ENCODE measurements at places on chromosomes 4 and X.

- DNase-seq, result no peak
Measured at GRCh38 chrX:49191574-49192011, 5.4 kb upstream of the PRICKLE3 start.

DNA sequence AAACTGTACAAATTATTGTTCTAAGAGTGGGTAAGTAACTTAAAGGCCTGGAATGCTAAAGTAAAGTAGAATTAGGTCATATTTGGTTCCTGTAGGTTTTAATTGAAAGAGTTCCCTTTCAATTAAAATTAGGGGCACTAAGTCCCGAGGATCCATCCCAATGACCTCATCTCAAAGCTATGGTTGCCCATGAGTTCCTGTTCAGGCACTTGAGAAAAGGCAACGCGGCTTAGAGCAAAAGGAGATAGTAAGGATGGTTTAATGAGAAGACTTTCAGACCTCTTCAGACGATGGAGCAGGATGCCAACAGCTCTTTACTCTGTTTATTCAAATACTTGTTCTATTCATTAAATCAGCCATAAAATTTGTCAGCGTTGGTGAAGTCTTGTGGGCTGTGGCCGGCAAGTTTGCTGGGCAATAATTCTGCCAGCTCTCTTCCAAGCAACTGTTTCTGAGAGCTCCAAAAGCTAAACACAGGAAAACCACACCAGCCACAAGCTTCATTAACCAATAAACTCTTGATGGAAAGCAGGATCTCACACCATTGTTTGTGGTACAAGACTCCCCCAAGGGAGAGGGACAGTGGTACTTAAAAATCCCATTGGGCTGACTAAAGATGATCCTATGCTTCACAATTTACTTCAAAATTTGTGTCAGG, 167.4 kb downstream of the COL4A6 start:
- no peak for DNase-seq

GRCh38 chr4:169976951-169977350, 49.2 kb downstream of the MFAP3L start:
- DNase-seq, result no peak

GRCh38 chr4:37821953-37822605, 4.4 kb upstream of the PGM2 start:
- no peak for DNase-seq

- no peak for DNase-seq
Measured at GRCh38 chr4:146472404-146472803, 49.3 kb downstream of the SLC10A7 start.

GRCh38 chr4:93414041-93414550, 414.5 kb upstream of the ATOH1 start:
- DNase-seq, result no peak

DNA sequence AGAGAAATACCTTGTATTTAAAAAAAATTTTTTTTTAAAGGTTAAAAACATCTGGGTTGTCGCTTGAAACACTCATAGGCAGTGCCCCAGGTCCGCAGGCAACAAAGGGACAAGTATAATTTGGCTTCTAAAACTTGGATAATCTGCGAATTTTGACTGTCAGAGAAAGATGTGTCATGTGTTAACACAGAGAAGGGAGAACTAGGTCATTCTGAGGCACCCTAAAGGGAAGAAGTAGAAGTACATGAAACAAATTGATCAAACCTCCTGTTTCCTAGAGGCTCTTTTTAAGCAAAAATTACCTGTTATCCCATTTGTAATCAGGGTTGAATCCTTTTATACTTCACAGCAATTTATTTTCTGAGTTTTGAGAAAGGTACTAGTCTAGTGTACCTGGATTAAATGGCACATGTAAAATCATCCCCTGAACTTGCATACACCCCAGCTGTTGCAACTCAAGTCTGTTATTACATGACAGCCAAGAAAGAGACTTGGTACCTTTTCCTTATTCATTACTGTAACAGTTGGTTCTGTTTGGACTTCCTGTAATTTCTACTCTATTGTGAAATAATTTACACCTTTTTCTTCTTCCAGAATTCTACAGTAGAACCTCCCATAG, 1.7 kb downstream of the SRD5A3 start:
- DNase-seq, result no peak

DNA sequence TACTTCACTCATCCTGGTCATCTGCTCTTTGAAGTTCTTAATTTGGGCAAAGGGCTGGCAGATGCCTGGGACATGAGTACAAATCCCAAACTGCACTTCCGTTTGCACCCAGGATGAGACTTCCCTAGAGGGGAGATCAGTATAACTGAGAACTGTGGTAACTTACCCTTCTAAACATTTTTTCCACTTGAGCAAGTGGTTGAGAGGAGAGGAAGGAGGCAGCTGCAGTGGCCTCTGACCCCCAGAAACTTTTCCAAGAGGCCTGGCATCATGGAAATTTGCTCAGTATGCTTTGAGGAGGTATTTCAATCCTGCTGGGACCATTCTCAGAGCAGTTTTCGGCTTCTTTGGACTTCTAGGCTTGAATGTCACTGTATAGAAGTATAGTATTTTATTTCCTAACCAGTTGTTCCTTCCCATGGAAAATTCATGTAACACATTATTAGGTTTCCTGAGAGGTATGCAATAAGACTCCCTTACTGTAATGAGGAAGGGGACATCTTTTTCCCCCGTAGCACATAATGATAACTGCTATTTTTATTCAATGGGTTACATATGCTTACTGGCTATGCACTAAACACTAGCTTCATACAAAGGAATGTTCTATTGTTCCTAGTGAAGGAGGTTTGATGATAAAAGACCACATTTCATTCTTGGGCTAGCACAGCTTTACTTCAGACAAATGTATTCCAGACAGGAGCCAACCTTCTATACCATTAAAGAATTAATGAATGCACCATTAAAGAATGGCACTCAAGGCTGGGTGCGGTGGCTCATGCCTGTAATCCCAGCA, 129.3 kb downstream of the SHROOM3 start:
- DNase-seq, result no peak

DNA sequence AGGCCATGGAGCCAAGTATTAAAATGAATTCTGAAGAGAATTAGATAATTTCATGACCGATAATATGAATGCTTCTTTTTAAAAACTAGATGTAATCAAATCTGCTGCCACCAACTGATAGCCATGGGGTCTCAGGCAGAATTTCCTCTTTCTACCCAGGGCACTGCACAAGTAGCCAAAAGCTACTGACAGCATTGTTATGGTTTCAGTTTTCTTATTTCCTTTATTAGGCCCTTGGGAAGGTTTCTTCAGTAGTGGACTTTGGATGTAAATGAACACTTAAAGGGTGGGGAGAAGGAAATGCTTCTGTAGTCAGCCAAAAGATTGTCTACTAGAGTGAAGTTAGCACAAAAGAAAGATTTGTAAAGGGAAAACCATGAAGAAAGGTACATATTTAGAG, 686.0 kb downstream of the ADGRL3 start:
- no peak for DNase-seq

DNA sequence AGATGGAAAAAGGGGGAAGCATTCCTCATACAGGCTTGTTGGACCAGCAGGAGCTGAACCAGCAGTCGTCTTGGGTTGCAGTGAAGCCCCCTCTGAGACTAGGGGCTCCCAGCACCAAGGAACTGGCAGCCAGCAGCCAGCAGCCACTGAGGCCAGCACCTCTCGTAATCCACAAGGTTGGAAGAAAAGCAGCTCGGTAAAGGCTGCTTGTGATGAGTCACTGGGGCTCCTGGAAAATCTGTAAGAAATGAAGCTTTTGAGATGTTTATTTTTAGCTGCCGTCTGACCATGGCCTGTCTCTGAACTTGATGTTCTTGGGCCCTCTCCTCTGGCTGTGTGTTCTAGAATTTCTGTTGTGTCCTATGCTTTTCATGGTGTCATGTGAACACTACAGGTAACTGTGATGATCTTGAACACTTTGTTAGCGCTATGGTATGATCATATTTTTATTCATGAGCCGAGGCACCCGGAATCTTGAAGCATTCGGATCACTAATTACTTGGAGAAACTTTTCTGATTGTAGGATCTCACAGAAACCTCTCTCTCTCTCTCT, 18.6 kb downstream of the CLCN4 start:
- DNase-seq, result no peak

- no peak for DNase-seq
Measured at GRCh38 chrX:17750436-17750835, 13.1 kb downstream of the SCML1 start.

GRCh38 chrX:20267931-20268701, 1.4 kb upstream of the RPS6KA3 start:
- DNase-seq, result peak; percentile 3

DNA sequence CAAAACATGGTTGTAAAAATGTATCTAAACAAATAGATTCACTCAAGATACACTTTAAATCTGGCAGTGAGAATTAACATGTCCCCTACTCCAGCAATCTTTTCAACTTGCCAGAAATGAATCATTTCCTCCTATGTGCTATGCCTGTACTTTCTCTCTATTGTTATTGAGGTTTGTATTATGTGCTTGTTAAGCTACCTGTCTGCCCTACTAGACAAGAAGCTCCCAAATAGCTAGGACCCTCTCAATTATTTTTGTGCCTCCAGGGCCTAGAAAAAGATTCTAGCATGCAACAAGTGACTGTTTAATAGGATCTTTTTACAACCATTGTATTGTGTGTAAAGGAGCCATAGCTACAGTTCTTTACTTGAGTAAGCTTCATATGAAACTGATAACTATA, 3.5 kb upstream of the SAP30 start:
- no peak for DNase-seq

DNA sequence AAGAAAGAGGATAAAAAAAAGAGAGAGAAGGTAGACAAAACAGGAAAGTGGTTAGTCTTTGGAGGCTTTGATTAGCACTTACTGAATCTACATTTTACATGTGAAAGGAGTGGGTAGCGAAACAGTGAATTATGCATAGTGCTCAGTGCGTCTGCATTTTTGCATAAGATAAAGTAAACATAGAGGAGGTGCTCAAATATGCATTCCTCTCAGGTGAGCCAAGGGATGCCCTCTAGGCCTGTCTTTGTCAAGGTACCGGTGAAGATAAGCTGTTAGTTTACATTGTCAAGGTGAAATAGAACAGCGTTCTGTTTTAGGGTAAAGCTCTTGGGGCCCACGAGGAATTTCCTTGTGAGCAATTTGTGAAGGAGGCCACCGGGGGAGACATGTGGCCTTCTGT, 260.6 kb downstream of the TRIML1 start:
- no peak for DNase-seq

Measured in activated naive CD8-positive, alpha-beta T cell treated with anti-CD3 and anti-CD28 coated beads for 36 hours (primary cell).